ENCODE measurements at places on chromosomes 11 and 22. TPM values are rescaled to one million over a fixed set of nuclear protein-coding genes. Genes with fewer than 3 reads are reported as not detected.
A peak's percentile ranks its signal among the peaks of the same experiment; 100 is the strongest.

GRCh38 chr22:49685686-49686085, 142.0 kb downstream of the BRD1 start:
- no peak for DNase-seq

GRCh38 chr11:1564535-1565172, 7.4 kb downstream of the DUSP8 start:
- DNase-seq = peak; percentile 24

DNA sequence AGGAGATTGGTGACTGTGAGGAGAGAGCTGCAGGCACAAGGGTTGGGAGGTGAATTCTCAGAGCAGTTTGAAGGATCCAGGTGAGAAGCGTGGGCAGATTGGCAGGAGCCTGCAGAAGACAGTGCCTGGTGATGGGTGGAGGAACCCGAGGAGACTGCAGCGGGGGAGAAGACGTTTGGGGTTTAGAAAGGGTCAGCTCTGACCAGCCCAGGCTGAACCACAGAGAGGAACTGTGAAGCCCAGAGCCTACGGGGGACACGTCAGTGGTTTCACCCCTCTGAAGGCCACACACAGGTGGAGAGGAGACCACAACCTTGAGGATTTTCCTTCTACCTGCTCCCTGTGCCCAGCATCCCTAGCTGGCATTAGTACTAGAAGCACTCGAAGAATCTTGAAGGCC, 154.8 kb upstream of the TBCEL start:
- no peak for DNase-seq

DNA sequence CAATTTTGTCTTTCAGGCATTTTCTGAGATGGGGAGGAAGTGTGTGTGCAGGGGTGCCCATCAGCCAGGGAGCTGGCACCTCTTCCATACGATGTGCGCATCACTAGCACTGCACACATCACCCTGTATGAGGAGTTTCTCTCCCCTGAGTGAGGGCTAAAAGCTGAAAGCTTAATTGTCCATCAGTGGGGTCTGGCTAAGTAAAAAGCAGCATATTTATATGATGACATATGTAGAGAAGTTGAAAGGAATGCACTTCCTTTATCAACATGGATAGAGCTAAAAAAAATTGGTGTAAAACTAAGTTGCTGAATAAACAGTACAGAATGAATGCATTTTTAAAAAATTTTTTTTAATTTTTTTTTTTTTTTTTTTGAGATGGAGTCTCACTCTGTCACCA, 4.0 kb downstream of the VSTM5 start:
- no peak for DNase-seq

The DENND6B gene
- total RNA-seq = 4.7 TPM

All from myocyte (in vitro differentiated cells).